ENCODE measurements at places on chromosomes 13 and 19.
A peak's percentile ranks its signal among the peaks of the same experiment; 100 is the strongest.

DNA sequence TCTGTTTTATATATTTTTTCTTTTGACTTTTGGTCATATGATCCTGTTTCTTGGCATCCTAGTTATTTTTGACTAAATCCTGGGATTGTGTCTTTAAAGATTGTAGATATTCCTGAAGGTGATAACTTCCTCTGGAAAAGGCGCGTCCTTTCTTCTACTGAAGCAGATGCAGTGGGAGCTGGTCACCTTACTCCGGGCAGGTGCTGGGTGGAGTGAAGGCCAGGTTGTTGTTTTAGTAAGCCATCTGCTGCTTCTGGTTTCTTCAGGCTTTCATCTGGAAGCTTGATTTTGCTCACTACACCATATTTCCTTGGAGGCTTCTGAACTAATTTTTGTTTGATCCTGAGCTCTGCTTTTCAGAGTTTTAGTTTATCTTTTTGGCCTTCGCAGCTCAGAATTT is 21.5 kb downstream of the URI1 start:
- no peak overlapping the region for H3K4me3 ChIP-seq
- H3K27ac ChIP-seq: peak overlapping the region; percentile 12
- peaks cover 24% of the 10 kb centered on the region for H3K4me1 ChIP-seq
- no peaks in the 10 kb centered on the region for H3K27me3 ChIP-seq
- DNase-seq: no peak
- peaks cover 6% of the 10 kb centered on the region for H3K36me3 ChIP-seq

- DNase-seq: no peak
- H3K27me3 ChIP-seq: peaks cover 7% of the 10 kb centered on the region
- H3K4me3 ChIP-seq: no peak overlapping the region
- H3K27ac ChIP-seq: no peak overlapping the region
- no peaks in the 10 kb centered on the region for H3K4me1 ChIP-seq
Measured at GRCh38 chr13:109715902-109716301, 70.5 kb downstream of the IRS2 start.

DNA sequence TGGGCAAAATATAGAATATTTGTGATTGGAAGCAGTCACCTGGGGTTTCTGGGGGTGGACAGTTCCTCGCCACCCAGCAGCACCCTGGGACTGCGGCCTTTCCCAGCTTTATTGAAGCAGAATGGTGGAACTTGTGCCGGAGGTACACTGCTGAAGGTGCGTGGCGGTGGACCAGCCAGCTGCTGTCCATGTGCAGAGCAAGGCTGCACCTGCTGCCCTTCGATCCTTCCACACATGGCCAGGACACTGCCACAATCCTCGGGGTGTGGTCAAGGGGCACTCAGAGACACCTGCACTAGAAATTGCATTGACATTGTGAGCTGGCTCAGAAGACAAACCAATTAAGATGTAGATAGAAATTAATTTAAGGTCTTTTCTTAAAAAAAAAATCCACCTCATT is 11.4 kb upstream of the GPI start:
- peaks cover 6% of the 10 kb centered on the region for H3K36me3 ChIP-seq
- peaks cover 27% of the 10 kb centered on the region for H3K4me1 ChIP-seq
- H3K4me3 ChIP-seq: no peak overlapping the region
- no peak overlapping the region for H3K27ac ChIP-seq
- H3K27me3 ChIP-seq: no peaks in the 10 kb centered on the region

- peaks cover 3% of the 10 kb centered on the region for H3K4me1 ChIP-seq
- peaks cover 16% of the 10 kb centered on the region for H3K27me3 ChIP-seq
- peak; percentile 79 for DNase-seq
- no peaks in the 10 kb centered on the region for H3K36me3 ChIP-seq
Measured at GRCh38 chr19:33778089-33778791, 18.4 kb upstream of the KCTD15 start.

- H3K4me3 ChIP-seq: no peak overlapping the region
- peaks cover 17% of the 10 kb centered on the region for H3K4me1 ChIP-seq
- H3K36me3 ChIP-seq: no peaks in the 10 kb centered on the region
- H3K27me3 ChIP-seq: no peaks in the 10 kb centered on the region
- peak; percentile 52 for DNase-seq
Measured at GRCh38 chr19:16062789-16063188, 13.5 kb upstream of the TPM4 start.

GRCh38 chr13:101390461-101390860 is 25.8 kb downstream of the NALCN start:
- H3K27me3 ChIP-seq: no peaks in the 10 kb centered on the region
- H3K27ac ChIP-seq: no peak overlapping the region
- no peak for DNase-seq
- H3K36me3 ChIP-seq: no peaks in the 10 kb centered on the region
- H3K4me1 ChIP-seq: peaks cover 1% of the 10 kb centered on the region
- H3K4me3 ChIP-seq: no peak overlapping the region

DNA sequence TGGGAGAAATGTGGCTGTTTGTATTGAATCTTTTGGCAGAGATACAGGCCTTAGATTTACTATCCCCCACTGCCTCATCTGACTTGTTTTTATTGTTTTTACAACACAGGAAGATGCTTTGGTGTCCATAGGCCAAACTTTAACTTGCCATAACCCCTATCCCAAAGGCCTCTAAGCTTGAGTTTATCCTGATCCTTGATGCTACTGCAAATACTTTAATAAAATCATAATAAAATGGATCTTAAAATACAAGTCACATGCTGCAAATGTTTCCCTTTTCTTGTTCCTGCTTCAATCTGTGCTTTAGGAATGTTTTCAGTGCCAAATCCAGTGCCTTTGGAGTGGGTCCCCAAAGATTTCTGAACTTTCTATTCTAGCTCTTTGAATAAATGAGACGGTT is 770.6 kb downstream of the DACH1 start:
- no peaks in the 10 kb centered on the region for H3K36me3 ChIP-seq
- H3K27me3 ChIP-seq: no peaks in the 10 kb centered on the region
- no peak overlapping the region for H3K4me3 ChIP-seq
- no peaks in the 10 kb centered on the region for H3K4me1 ChIP-seq
- no peak overlapping the region for H3K27ac ChIP-seq
- no peak for DNase-seq

DNA sequence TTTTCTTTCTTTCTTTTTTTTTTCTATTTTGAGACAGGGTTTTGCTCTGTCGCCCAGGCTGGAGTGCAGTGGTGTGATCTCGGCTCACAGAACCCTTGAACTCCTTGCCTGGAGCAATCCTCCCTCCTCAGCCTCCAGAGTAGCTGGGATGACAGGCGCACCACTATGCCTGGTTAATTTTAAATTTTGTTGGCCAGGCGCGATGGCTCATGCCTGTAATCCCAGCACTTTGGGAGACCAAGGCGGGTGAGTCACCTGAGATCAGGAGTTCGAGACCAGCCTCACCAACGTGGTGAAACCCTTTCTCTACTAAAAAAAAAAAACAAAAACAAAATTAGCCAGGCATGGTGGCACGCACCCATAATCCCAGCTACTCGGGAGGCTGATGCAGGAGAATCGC is 8.7 kb upstream of the SBNO2 start:
- no peak overlapping the region for H3K27ac ChIP-seq
- H3K4me3 ChIP-seq: no peak overlapping the region
- H3K36me3 ChIP-seq: no peaks in the 10 kb centered on the region
- peaks cover 8% of the 10 kb centered on the region for H3K4me1 ChIP-seq

- peaks cover 61% of the 10 kb centered on the region for H3K27me3 ChIP-seq
- peaks cover 4% of the 10 kb centered on the region for H3K4me1 ChIP-seq
- DNase-seq: peak; percentile 36
- H3K4me3 ChIP-seq: no peak overlapping the region
- no peak overlapping the region for H3K27ac ChIP-seq
Measured at GRCh38 chr19:1672038-1672768, 19.8 kb upstream of the TCF3 start.

- H3K36me3 ChIP-seq: no peaks in the 10 kb centered on the region
- DNase-seq: no peak
- no peaks in the 10 kb centered on the region for H3K27me3 ChIP-seq
- H3K4me1 ChIP-seq: no peaks in the 10 kb centered on the region
Measured at GRCh38 chr13:64410276-64411053, 2819.7 kb downstream of the PCDH9 start.

DNA sequence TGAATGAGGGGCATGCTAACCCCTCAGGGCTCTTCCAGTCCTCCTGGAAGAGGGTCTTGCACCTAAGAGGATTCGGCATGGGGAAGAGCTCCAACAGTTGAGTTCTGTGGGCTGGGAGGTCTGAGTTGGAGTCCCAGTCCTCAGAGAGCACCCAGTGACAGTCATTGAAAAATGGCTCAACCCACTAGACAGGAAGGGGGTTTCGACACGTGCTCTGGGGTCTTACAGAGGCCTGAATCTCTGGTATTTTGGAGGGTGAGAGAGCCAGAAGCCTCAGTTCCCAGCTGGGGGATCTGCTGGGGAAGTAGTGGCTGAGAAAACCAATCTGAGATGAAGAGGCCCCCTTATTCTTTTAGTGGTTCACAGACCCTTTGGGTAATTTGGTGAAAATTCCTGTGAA is 9.0 kb downstream of the PTH2 start:
- no peak overlapping the region for H3K4me3 ChIP-seq
- DNase-seq: no peak
- H3K36me3 ChIP-seq: peaks cover 3% of the 10 kb centered on the region
- H3K27me3 ChIP-seq: peaks cover 22% of the 10 kb centered on the region

- H3K4me1 ChIP-seq: no peaks in the 10 kb centered on the region
- H3K4me3 ChIP-seq: no peak overlapping the region
- no peak overlapping the region for H3K27ac ChIP-seq
- H3K27me3 ChIP-seq: no peaks in the 10 kb centered on the region
Measured at GRCh38 chr19:16920816-16921529, 32.2 kb downstream of the F2RL3 start.

- peaks cover 21% of the 10 kb centered on the region for H3K27me3 ChIP-seq
- H3K36me3 ChIP-seq: no peaks in the 10 kb centered on the region
- H3K27ac ChIP-seq: no peak overlapping the region
- no peaks in the 10 kb centered on the region for H3K4me1 ChIP-seq
- H3K4me3 ChIP-seq: no peak overlapping the region
Measured at GRCh38 chr13:111893071-111893606, 173.8 kb upstream of the SOX1 start.

DNA sequence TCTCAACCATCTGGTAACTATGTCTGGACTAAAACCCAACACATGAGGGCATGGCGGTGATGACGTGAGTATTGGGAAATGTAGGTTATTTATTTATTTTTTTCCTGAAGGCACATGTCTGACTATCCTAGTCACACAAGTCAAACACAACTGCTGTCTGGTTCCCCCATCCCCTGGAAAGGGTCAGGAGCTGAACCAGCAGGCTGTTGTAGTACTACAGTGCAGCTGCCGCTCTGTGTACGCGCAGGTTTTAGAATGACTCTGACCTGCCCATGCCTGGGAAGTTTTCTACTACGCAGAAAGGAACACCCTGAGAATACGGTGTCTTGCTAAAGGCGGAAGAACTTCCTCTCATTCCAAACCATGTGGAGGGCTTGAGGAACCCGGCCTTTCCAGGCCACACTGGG is 1.2 kb downstream of the SLC7A1 start:
- H3K36me3 ChIP-seq: peaks cover 7% of the 10 kb centered on the region
- no peaks in the 10 kb centered on the region for H3K27me3 ChIP-seq
- peak overlapping the region; percentile 93 for H3K27ac ChIP-seq
- peak; percentile 56 for DNase-seq

DNA sequence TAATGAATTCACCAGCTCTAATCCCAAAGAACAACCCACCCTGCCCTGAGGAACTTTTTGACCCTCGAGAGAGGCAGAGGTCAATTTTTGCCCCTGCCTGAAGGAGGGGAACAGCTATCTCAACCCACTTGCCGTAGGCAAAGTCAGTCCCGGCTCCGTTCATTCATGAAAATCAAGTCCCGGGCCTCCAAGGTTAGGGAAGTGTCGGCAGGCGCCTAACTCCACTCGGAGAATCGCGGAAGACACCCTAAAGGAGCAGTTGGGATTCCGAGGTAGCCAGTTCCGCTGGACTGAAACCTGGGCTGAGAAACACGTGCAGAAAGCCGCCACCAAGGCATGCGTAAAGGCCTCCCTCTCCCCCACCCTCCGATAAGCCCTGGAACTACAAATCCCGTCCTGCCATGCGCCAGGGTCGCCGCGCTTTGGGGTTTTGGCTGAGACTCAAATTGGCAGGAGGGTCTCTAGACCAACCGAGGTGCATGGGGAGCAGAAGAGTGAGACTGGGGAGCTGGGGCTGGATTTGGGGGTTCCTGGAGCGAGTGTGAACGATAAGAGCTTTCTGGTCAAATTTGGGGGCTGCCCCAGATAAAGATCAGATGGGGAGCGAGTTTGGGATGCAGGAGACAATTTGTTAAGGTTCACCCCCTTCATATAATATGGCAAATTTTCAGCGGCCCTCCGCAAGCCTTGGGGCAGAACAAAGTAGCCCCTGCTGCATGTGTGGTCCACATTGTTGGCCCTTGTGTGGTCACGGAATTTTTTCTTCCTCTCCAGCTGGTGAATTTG is at the start of gene TNPO2:
TSS of gene TNPO2 (minus strand) at position 292 of the 786 bp plus-strand sequence. CDS start 2,955 bp downstream, outside the sequence.
- peak within 1 kb of the TSS; percentile 89 for H3K4me3 ChIP-seq
- peak within 1 kb of the TSS; percentile 79 for H3K27ac ChIP-seq
- DNase-seq: peak; percentile 74

GRCh38 chr13:102974317-102975087 is 91.7 kb downstream of the SLC10A2 start:
- no peak overlapping the region for H3K4me3 ChIP-seq
- H3K36me3 ChIP-seq: no peaks in the 10 kb centered on the region
- no peaks in the 10 kb centered on the region for H3K27me3 ChIP-seq
- no peak for DNase-seq
- H3K27ac ChIP-seq: no peak overlapping the region
- no peaks in the 10 kb centered on the region for H3K4me1 ChIP-seq

GRCh38 chr19:43806848-43807247 is 4.6 kb upstream of the LYPD5 start:
- DNase-seq: no peak
- no peak overlapping the region for H3K4me3 ChIP-seq
- H3K27me3 ChIP-seq: peaks cover 13% of the 10 kb centered on the region
- no peaks in the 10 kb centered on the region for H3K36me3 ChIP-seq

DNA sequence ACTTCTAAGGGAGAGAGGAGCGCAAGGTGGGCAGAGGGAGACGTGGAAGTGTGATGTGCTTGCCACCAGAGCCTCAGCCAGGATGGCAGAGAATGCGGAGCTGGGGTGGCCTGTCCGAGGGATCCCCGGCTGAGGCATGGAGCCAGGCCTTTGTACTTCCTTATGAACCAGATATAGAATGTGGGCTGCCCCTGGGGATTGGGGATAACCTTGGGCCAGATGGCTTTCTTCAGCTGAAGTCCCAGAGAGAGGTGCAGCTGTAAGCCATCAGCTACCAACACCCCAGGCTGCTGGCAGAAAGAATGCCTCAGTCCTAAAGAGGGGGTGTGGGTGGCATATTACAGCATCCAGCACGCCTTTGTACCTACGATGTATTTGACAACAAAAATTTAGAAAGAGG is 25.5 kb upstream of the FBXO17 start:
- H3K4me1 ChIP-seq: peaks cover 4% of the 10 kb centered on the region
- H3K27ac ChIP-seq: no peak overlapping the region
- H3K36me3 ChIP-seq: no peaks in the 10 kb centered on the region
- no peak overlapping the region for H3K4me3 ChIP-seq
- no peak for DNase-seq

- H3K4me3 ChIP-seq: no peak overlapping the region
- H3K36me3 ChIP-seq: no peaks in the 10 kb centered on the region
- H3K4me1 ChIP-seq: peaks cover 6% of the 10 kb centered on the region
- H3K27me3 ChIP-seq: peaks cover 2% of the 10 kb centered on the region
- DNase-seq: no peak
- H3K27ac ChIP-seq: no peak overlapping the region
Measured at GRCh38 chr19:39045506-39045905, 13.2 kb upstream of the FBXO27 start.

Data from T-helper 2 cell treated with Interferon-gamma antibody and Interleukin-4, amounts not matched to agents 5 μg/mL and 100 μg/mL, for 36 hours (primary cell).